ENCODE measurements at places on chromosomes 11 and 22.

GRCh38 chr22:20063271-20064139 lies 16.5 kb upstream of the DGCR8 start:
- DNase-seq, result no peak

- no peak for DNase-seq
These were observed 90.0 kb downstream of the CCDC81 start for GRCh38 chr11:86464509-86465221.

DNA sequence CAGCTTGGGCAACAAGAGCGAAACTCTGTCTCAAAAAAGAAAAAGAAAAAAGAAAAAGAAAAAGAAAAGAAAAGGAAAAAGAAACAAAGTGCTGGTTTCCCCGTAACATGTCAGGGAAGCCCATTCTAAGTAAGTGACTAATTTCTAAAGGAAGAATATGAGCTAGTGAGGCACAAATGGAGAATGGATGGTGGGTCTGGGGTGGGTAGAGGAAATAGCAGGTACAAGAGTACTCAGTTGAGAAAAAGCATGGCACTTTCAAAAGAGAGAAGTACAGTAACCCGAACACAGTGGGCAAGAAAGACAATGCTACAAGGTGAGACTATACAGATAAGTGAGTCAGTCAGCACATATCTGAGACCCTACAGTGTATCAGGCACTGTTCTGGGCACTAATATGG lies 4.5 kb downstream of the MAJIN start:
- DNase-seq, result no peak

DNA sequence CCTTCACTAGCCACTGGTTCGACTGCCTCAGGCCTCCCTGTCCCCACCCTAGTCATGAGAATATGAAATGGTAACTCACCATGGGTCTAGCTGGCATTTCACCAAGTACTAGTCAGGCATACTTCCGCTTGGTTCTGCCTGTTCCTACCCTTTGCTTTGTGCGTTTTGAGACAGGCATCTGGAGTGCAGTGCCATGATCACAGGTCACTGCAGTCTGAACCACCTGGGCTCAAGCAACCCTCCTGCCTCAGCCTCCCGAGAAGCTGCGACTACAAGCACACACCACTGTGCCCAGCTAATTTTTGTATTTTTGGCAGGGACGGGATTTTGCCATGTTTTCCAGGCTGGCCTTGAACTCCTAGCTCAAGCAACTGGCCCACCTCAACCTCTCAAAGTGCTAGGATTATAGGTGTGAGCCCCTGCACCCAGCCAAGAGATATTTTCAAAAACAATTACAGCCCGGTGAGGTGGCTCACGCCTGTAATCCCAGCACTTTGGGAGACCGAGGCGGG lies 14.1 kb downstream of the HRAS start:
- no peak for DNase-seq

GRCh38 chr11:43447151-43447550 lies 88.4 kb downstream of the TTC17 start:
- DNase-seq, result no peak

DNA sequence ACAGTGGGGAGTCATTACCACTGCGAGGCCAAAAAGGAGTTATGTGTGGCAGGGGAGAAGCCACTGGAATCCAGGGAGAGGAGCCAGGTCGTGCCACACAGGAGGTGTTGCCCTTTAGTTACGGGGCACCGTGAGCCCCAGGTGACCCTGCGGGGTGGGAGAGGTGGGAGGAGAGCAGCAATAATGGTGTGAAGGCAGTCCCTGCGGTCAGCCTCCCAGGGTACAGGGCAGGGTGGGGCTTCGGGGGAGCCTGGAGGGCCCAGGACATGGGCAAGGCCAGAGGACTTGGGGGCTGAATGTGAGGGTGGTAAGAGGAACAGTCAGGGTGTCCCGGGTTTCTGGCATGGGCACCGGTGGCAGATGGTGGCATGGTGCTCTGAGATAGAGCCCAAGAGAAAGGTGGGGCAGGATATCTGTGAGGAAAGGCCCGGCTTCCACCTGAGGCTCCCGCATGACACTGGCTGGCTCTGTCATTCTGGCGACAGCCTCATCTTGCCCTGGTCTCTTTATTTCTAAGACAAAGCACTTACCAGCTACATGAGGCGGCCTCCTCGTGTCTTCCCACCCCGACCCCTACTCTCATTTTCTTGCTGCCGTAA lies 82.6 kb upstream of the LMO1 start:
- no peak for DNase-seq

- DNase-seq, result no peak
These were observed 226.9 kb downstream of the OPCML start for GRCh38 chr11:133305208-133305956.

DNA sequence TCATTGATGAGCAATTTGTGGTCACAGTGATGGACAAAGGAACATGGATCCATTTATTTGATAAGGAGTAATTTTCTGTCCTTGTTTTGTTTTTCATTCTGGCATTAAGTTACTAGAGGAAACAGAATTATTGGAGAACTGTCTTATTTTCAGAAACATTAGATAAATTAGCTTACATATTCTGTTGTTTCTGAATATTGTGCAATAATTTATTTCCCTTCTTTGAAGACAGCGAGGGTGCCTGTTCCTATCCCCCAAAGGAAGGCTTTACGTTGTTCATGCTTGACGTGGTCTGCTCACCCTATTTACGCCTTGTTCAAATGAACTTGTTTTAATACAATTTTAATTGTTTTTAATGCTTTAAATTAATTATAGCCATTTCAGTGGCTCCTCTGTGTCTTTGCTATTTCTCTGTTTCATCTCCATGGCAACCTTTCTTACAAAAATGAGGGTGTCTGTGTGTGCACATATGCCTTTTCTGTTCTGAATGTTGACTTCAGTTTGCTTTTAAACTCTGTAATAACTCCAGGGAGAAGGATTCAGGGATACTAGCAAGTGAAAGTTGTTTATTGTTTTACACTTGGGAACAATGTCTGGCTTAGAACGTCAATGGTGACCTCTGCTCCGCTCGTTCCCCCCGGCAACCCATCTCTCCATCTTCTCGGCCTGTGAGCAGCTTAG lies 138.3 kb upstream of the PLET1 start:
- DNase-seq, result no peak

- DNase-seq, result no peak
These were observed 165.2 kb downstream of the PGR start for GRCh38 chr11:100964435-100964834.

- DNase-seq, result no peak
These were observed 95.9 kb upstream of the FGF3 start for GRCh38 chr11:69915151-69915500.

All from activated CD4-positive, alpha-beta T cell treated with anti-CD3 and anti-CD28 coated beads, Interleukin-2, amount 50 U/mL, for 1 hour (primary cell).